Bone marrow (tissue), 2 donors: ENCODE measurements at places on chromosomes 3 and 15.

- DNase-seq = no peak
Measured at GRCh38 chr15:40253167-40253790, 14.4 kb downstream of the PAK6 start.

DNA sequence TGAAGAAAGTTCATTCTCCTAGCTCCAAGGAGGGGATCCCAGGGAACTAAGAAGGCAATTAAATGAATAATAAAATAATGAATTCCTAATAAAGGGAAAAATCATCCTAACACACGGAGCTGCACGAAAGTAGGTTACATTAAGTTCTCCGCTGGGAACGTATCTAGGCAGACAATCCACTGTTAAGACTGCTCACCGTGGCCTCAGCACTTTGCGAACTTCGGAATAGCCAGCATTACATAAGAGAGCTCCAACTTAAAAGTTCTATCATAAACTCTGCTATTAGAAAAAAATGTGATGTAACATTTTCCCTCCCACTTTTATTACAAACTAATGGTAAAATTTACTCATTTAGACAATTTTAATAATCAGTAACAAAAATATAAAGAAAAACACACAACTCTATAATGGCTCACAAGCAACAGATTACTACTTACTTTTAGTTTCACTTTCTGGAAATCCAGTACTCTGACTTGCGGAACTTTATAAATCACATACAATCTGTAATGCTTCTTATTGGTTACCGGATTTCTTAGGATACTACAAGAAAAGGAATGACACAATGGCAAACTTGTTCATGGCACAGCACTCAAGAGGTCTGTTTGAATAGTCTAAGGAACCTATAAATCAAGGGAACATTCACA lies 8.5 kb downstream of the SNRPA1 start:
- DNase-seq = no peak

DNA sequence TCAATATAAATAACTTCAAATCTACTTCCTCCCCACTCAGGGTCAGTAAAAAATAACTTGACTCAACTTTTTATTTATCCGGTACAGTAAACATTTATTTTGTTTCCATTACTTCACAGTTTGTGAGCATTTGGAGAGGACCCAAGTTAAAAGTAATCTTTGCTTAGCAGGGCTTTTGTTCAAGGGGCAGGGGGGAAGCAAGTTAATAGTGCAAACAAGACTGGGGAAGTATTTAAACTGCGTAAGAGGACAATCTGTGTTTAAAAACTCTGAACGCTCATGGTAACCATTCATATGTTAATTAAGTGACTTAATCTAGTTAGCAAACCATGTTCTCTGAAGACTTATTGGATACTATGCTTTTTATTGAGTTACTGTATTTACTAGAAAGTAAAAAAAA lies 346.2 kb downstream of the SLC9A9 start:
- DNase-seq = no peak

- no peak for DNase-seq
Measured at GRCh38 chr3:114880078-114880477, 267.0 kb downstream of the ZBTB20 start.
